ENCODE measurements at places on chromosomes 12 and 14.

- DNase-seq = peak; percentile 61
These were observed 127.9 kb upstream of the TMEM132D start for GRCh38 chr12:130031571-130032189.

- no peak for DNase-seq
These were observed 2.2 kb upstream of the EML1 start for GRCh38 chr14:99790978-99791376.

DNA sequence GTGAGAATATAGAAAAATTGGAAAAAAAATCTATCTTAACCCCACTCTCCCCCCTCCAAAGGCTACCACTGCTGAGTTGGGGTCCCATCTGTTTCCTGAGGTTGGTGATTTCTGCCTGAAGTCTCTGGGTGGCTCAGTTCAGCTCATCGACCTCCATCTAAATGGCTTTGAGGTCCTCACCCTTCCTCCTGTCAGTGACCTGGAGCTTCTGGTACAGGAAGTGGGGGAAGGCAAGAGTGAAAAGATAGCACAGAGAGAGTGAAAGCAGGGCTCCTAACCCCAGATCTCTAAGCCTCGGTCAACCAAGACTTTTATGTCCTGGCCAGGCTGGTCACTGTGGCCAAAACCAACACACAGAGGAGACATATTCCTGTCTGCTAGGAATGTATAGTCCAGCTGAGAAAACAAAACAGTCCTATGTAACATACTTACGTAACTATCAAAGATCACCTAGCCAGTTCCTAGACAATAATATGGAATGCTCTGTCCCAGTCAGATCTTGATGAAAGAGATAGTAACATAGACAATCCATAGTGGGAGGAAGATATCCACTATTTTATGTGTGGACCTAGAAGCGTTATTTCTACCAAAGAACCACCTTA lies 12.3 kb upstream of the KRT73 start:
- DNase-seq = no peak

GRCh38 chr12:10385166-10385613 lies 4.7 kb downstream of the KLRK1 start:
- peak; percentile 41 for DNase-seq

- no peak for DNase-seq
These were observed 281.2 kb downstream of the PAWR start for GRCh38 chr12:79409562-79409961.

DNA sequence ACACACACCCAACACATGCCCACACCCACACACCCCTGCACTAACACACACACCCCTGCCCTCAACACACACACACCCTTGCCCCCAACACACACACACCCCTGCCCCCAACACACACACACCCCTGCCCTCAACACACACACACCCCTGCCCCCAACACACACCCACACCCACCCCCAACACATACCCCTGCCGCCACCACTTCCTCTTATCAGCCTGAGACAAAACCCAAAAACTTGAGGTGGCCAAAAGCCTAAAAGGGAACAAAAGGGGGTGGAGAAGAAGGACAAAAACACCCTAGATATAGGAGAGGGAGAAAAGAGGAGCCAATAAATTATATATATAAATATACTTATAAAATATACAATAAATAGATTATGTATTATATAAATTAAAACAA lies 9.1 kb upstream of the DEGS2 start:
- no peak for DNase-seq

DNA sequence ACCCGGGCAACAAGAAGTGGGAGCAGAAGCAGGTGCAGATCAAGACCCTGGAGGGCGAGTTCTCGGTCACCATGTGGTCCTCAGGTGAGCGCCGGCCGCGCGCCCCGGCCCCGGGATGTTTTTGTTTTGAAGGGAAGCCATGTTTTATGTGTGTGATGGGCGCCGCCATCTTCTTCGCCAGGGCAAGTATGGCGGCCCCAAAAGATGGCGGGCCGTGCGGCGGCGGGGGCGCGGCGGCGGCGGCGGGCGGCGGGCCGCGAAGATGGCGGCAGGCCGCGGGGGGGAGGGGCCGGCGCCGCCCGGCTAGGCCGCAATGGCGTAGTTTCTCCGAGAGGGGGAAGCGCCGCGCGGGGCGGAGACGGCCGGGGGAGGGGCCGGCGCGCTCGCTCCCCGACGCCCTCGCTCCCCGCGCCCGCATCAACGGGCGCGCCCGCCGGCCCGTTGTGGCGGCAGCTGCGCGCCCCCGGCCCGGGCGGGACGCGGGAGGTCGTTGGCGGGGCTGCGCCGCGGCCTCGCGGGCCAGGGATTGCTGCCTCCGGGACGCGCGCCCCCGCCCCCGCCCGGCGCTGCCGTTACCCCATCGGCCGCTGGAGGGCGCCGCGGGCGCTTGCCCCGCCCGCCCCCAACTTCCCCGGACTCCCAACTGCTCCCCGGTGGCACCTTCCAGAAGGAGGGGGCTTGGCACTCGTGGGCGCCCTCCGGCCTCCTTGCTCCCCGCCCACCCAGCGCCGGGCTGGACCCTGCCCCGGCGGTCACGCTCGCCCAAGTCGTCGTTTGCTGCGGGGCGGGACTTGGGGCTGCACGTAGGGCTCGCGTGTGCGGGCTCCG lies 1.1 kb downstream of the YY1 start:
- DNase-seq = peak; percentile 91

- peak; percentile 96 for DNase-seq
These were observed 67.2 kb downstream of the BTG1 start for GRCh38 chr12:92078167-92079053.

DNA sequence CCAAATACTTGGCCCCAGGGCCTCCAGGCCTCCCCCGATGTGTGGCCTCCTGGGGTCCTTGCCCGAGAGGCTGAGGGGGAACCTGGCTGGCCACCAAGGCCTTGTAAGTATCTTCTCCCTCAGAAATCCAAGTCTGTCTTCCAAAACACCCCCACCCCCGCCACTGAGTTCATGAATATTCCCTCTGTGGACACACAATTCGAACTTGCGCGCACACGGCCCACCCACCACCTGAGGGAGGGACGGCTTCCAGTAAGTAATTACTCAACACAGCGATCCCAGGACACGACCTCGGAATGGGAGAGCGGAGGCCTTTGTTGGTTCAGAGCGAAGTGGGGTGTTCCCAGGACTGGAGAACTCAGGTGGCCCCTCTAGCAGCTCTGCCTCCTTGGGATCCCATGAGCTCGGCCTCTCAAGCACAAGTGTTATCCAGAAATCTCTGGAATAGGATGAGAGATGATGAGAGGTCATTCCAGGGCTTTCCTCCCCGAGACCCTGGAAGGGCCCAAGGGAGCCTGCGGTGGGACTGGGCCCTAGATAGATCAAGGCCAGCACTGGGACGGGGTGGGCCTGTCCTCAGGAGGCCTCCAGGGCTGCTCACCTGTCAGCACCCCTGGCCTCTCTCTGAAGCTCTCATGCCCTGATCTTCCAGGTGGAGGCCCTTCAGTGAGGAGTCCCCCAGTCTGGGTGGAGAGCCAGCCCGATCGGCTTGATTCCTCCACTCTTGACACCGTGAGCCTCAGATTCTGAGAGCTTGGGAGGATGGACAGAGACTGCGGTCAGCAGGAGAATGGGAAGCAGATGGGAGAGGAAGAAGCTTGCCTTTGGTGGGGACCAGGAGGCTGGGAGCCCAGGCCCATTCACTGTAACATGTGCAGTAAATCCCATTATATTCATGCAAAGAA lies 219.0 kb upstream of the RTL1 start:
- DNase-seq = no peak

GRCh38 chr14:63301891-63302534 lies 16.7 kb downstream of the GPHB5 start:
- DNase-seq = no peak

DNA sequence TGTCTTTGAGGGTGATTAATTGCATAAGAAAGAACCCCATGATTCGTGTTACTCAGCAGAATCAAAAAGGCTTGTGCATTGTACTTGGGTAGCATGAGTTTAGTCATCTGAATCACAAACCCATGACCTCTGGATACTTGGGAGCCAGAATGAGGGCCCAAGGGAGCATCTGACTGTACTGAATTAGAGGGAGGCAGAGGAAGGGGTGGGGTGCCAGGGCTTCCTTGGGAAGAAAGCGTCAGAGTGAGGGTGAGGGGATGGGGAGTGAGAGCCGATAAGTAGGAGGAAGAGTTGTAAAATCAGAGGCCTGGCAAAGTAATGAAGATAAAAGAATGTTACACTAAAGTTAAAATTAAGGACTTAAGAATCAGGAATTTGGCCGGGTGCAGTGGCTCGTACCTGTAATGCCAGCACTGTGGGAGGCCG lies 29.8 kb downstream of the GPRC5D start:
- peak; percentile 56 for DNase-seq

DNA sequence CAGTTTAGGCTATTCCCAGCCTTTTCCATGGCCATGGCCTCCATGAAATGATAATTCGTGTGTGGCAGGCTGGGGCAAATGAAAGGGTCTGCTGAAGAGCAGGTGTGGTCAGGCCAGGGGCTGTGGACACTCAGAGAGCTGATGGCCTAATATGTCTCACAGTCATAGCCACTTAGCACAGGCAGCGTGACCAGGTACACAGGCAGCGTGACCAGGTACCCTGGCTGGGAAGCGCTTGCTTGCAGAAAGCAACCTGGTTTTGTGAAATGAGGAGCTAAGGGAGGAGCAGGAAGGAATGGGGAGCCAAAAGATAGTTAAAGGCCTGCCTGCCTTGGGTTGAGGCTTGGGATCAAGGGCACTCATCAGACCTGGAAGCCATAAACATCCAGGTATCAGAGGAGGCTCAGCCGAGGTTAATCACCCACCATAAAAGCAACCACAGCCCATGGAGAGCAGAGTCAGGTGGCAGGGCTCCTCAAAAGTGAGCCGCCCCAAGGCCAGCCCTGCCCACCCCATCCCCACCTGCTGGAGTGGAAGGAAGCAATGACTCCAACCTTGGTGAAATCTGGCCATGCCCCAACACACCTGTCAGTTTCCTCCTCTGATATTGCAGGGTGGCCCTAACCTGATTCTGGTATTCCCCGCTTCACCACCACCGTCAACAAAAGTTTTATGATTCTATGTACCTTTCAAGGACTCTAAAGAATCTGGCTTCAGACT lies 8.0 kb upstream of the KRT8 start:
- no peak for DNase-seq

- DNase-seq = no peak
These were observed 29.0 kb downstream of the LGMN start for GRCh38 chr14:92719421-92719820.

DNA sequence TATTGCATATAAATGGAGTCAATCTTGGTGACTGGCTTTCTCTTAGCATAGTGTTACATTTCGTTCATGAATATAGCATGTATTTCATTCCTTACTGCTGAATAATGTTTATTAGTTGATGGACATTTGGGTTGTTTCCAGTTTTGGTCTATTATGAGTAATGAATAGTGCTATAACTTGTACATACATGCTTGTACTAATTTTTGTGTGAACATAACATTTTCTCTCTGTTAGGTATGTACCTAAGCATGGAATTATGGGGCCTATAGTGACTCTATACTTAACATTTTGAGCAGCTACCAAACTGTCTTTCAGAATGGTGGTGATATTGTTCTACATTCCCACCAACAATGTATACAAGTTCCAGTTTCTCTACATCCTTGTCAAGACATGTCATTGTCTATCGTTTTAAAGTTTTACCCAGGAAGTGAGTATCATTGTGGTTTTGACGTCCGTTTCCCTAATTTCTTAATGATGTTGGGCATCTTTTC lies 23.1 kb downstream of the ATP2A2 start:
- no peak for DNase-seq

GRCh38 chr12:105332925-105333324 lies 2.4 kb downstream of the C12orf75 start:
- DNase-seq = no peak

DNA sequence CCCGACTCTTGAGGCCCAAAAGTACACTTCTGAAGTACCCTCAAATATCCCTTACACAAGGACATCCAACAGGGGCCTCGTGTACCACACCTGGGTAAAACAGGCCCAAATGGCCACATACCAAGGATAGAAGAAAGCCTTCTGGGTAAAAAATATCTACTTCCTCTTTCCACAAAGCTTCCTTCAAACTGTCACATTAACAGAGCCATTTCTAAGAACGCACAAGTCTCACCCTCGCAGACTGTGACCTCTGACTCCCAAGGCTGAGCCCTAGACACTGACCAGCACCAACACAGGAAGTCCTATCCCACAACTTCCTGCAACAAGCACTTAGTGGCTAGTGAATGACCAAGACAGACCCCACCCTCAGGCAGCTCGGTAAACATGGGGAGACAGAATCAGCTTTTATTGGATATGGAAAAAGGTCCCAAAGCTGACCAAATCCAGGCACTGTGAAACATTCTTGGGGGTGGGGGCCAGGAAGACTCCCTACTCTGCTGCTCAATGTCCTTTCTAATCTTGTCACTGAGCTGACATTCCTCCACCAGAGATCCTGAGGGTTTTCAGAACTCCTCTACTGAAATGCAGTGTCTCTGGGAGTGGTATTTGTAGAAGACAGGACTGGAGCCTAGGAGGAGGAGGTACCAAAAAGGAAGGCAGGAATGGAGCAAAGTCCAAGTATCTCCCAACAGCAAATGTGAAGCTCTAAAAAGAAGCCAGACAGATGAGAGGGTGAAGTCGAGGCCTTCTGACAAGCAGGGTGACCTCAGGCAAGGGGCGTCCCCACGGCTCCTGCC lies 15.9 kb downstream of the KCTD10 start:
- peak; percentile 45 for DNase-seq

DNA sequence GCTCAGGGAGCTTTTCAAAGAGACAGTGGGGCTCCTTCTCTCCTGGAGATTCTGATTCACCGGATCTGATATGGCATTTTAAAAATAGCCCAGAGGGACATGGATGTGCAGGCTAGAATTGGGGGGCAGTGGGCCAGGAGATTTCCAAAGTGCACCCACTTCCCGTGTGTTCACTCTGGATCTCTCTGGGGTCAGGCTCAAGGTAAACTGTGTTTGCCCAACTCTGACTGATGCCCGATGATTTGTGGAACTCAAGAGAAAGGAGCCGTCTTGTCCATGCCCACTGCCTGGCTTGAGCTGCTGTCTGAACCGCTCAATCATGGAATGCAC lies 17.9 kb downstream of the FAM181A start:
- DNase-seq = no peak

DNA sequence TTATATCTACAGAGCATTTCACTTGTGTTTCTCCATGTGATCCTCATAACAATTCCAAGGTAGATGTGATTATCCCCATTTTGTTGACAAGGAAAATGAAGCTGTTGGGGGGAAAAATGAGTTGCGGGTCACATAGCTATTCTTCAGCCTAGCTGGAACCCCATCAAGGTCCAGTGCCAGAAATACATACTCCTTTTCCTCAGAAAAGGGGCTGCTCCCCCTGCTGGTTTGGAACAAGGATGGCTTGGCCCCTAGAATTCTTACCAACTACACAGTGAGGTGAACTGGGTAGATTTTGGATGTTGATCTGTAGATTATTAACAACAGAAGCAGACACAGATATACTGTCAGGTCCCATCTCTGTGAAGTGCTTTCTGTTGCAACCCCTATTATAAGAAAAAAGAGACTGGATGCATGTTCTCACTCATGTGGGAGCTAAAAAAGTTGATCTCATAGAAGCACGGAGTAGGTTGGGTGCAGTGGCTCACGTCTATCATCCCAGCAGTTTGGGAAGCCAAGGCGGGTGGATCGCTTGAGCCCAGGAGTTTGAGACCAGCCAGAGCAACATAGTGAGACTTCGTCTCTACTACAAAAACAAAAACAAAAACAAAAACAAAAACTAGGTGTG lies 8.9 kb downstream of the IKZF4 start:
- peak; percentile 78 for DNase-seq

Data from A549 (cell line).